H9 (cell line): ENCODE measurements at places on chromosomes 3 and 15. TPM values are rescaled to one million over a fixed set of nuclear protein-coding genes. Genes with fewer than 3 reads are reported as not detected.

- no peak for DNase-seq
Measured at GRCh38 chr3:45207446-45207845, 18.6 kb downstream of the TMEM158 start.

- no peak for DNase-seq
Measured at GRCh38 chr15:89904519-89904918, 8.2 kb downstream of the ARPIN start.

DNA sequence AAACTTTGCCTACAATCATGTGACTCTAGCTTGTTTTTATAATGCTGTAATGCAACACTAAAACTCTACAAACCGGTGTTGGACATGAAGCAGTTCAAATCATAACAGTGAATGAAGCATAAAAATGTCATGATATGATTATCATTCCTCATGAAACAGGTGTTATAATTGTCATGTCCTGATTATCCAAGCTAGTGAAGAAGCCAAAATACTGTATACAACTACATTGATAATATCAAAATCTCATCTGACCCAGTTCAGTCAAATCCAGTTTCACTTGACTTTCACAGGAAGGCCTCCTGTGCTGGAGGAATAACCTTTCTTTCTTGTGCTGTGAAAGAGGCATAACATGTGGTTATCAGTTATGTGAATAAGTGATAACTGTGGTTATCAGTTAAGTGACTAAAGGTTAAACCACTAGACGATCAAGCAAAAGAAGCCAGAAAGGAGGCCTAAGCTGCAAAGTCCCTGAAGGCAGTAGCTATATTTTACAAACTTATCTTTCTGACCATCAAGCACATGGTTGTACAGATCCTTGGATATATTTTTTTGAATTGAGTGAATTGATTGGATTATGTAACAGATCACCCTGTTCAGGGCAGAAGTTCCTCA, 296.4 kb downstream of the TUSC7 start:
- no peak for DNase-seq

GRCh38 chr3:58680879-58681525, 14.4 kb upstream of the FAM3D start:
- no peak for DNase-seq

The STRIT1 gene
- 0.26 TPM in 1 of 2 replicates, not detected in the other for total RNA-seq

The GP5 gene
- total RNA-seq = not detected in 2 replicates

The PDE8A gene
- 7.5 and 9.3 TPM in 2 replicates for total RNA-seq

The SLC35G2 gene
- 5.4 and 6.6 TPM in 2 replicates for total RNA-seq
